ENCODE measurements at places on chromosomes 6 and 20.
A peak's percentile ranks its signal among the peaks of the same experiment; 100 is the strongest.

DNA sequence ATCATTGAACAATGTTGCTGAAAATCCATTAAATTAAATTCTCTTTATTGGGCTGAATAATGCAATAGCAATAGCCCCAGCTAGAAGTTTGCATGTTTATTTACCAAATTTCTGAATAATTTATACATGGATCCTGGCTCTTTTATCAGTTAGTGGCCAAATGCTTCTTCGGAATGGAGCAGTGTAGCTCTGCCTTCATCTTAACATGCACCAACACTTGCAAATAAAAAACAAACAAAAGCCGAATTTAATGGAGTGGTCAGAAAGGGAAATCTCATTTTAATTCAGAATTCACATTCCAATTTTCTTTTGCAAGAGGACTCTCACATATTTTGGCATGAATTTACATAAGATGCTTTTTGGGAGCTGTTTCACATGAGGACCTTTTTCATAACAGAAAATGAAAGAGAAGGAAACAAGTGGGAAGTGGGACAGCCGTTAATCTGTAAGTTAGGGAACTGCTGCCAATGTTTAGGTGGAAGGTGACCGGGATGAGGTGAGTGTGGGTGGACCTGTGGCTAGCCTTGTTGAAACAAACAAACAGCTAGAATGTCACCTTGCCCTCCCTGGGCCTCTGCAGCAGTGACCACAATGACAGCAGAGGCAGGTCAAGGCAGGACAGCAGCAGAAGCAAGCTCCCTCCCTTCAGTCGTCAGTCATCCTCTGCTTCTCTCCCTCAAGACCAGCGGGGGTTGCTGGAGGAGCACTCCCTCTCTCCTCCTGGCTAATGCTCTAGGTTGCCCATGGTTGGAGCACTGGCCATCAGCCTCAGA lies 73.2 kb downstream of the INSM1 start:
- DNase-seq = no peak

- peak; percentile 17 for DNase-seq
Observed at GRCh38 chr20:12166053-12166717, 248.5 kb downstream of the BTBD3 start.

DNA sequence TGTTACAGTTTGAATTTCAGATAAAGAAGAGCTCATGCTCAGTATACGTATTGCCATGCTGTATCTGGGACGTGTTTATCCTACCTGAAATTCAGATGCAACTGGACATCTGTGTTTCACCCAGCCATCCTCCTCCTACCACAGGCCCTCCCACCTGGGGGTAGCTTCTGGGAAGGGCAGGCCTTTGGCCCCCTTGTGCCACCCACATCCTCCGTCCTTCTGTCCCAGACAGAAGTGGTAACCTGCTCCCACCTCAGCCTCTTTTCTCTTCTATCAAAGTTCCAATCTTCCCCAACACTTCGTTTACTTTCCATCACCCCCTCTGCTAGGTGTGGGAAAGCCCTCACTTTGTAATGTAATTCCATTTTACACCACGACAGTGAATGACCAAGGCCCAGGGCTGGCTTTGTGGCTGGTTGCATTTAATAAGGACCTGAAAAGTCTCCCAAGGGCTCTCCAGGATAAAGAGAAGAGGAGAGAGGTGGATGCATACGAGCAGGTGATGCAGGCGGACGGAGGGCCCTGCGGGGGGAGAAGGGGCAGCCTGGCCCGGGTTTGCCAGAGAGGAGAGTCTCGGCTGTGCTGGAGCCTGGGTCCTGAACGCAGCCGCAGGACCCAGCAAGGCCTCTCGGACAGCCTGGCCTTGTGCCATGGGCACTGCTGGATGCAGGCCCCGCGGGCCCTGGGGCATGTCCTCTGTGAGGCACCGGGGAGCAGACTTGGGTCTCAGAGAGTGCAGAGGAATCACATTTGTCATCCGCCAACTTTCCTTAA lies 98.4 kb downstream of the PSMB1 start:
- DNase-seq = no peak

DNA sequence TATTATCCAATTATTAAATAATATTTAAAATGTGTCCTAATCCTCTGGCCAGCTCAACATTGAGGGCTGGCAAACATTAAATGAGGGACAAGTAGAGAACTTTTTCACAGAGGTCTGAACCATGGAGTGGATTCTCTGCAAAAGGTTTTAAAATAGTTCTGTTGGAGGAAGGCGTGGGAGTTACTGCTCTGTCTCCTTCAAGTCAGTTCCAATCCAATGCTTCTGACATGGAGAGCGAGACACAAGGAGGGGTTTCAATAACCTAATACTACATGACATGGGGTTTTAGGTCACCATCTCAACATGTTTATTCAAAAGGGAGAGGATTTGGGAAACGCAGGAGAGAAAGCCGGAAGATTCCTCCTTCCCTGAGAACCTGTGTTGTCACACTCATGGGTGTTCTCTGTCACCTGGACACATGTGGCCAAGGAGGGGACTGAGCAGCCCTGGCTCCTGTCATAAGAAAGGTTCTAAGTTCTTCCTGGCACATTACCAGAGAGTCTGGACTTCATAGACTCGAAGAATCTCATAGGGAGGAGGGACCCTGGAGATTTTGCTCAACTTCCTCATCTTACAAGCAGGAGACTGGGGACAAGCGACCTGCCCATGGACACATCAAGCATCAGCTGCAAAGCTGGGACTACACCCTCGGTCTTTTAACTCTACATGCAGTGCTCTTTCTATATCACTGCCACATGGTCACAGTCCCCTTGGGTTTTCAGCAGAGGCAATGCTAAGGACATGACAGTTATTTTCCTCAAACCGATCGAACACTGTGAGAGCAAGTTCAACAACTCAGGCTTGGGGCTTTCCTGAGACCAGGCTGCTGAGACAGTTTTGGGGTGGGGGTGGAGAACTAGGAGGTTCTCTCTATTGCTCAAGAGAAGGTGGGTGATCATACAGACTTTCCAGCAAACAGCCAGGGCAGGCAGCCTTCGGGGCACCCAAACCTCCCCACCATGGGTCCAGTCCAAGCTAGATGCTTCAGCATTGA lies 38.6 kb downstream of the PRDM1 start:
- DNase-seq = no peak

DNA sequence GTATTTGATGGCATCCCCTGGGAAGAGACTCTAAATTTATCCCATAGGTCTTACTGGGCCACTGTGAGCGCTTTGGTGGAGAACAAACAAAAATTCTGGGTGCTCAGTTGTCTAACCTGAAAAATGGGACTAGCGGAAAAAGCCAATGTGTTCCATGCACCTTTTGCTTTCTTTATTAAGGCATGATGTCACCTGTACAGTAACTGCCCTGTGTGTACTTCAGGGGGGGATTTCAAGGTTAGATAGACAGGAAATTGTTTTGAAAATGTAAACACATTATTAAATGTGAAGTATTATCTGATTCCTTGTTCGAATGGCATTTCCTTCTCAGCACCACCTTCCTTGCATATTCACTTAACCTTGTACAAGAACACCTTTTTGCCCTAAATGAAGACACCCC lies 1.2 kb upstream of the EDN1 start:
- no peak for DNase-seq

GRCh38 chr6:126170978-126171382 lies 168.9 kb upstream of the CENPW start:
- no peak for DNase-seq

- DNase-seq = no peak
Observed at GRCh38 chr6:167707686-167708500, 118.8 kb upstream of the AFDN start.

GRCh38 chr20:33843854-33844253 lies 32.7 kb downstream of the CHMP4B start:
- no peak for DNase-seq

DNA sequence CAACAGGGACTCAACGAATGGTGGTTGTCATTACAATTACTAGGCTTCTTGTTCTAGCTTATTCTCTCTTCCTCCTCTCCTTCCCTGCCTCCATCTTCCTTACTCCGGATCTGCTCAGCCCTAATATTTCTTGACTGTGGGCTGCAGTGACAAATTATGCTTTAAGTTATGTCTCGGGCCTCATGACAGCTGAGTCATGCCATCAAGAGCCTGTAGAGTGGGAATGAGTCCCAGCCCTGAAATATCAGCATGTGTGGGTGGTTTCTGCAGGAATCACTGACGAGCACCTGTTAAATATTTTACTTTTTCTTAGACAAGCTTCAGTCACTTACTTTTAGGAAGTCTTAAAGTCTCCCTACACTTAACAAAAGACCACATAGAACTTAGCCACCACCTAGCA lies 83.1 kb upstream of the CBLN4 start:
- DNase-seq = no peak

GRCh38 chr6:116156405-116157326 lies 30.7 kb upstream of the COL10A1 start:
- no peak for DNase-seq

DNA sequence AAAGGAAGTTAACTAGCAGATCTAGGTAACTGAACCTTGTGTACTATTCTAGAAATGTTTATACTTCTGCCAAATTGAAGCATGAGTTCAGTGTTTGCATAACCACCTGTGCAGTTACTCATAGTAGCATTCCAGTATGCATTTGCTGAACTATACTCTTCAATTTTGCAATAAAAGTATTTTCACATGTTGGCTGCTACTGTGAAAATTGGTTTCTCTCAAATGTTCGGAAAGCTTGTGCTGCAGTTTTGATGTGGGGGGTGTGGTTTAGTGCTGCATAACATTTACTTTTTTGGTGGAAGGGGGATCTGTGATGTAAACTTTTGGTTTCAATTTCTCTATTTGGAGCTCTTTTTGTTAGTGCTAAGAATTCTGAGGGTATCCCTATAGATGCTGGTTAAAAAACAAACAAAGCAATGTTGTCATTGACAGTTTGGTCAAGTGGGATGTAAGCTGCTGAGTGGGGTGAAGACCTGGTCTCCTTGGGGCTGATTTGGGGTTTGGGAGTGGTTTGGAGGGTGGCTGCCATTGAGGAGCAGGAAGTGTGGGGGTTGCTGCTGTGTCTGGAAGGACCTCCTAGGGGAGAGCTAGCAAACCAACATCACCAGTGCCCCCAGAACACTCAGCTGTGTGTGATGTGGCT lies 87.8 kb downstream of the CARMIL1 start:
- DNase-seq = no peak

- peak; percentile 77 for DNase-seq
Observed at GRCh38 chr6:159968295-159969203, at the start of gene IGF2R. IGF2R (plus strand) TSS chr6:159969082; CDS start chr6:159969247, 165 bp downstream.

DNA sequence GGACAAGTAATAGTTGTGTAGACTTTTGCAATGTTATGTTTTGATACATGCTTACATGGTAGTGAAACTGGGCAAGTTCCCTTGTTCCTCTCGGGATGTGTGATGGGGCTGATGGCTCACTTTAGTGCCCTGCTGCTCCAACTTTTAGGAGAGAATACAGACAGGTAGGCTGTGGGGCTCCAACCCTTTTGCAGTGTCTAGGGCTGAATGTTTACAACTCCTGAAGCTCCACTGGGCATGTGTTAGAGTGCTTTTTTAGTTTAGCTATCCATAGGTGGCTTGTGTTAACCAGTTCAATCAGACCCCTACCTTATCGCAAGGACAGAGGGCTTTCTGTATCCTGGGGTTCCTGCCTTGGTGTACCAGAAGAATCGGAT lies 33.8 kb downstream of the SERPINB6 start:
- no peak for DNase-seq

GRCh38 chr20:25360631-25361286 lies 29.9 kb downstream of the ABHD12 start:
- no peak for DNase-seq

DNA sequence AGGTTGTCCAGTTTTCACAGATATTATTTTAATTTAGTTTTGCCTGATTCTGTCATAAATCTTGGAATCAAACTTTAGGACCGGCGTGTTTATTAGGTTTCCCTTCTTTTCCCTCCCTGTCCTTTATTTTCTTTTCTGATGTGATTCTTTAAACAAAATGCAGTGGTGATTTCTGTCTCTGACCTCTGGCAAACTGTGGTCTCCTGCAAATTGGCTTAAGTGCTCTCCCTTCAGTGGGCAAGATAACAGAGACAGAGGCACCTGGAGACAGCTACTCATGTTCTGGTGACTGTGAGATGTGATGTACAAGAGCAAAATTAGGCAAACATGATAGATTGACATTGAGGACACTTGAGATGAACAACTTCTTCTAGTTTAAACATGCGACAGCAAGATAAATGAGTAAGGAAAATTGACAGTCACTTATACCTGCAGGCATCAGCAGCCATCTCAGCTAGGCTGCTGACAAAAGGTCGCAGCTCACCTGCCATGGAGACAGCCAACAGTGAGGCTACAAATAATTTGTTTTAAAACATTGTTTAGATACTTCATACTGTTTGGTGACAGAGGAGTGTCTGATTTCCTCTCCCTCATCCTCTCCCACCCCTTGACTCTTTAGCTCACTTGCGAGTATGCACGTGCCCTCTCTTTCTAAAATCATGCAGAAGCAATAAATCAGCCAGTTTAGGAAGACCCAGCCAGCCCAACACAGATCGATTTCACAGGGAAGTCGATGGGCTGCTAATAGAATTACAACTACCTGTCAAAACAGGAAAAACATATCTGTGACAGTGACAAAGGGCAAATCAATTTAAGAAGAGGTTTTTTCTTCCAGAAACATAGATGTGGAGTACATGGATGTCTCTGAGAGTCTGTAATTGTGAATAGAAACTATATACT lies 63.4 kb upstream of the MAP3K7 start:
- DNase-seq = no peak

- DNase-seq = no peak
Observed at GRCh38 chr20:58717278-58718091, 24.9 kb downstream of the NPEPL1 start.

DNA sequence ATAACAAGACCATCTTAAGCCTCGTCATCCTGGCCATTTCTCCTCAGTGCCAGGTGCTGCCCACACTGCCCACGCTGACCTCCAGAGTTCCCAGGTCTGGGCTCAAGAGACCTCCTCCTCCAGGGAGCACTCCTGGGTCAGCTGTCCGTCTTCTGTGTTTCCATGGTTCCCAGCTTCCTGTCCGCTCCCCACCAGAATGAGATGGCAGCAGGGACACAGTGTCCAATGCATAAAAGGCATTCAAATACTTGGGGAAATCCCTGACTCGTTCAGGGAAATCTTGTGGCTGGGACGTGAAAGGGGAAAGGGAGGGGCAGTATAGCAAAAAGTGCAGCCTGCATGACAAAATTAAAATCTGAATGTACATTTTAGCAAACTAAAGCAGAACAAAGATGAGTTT lies 54.3 kb downstream of the SLC23A2 start:
- no peak for DNase-seq

- no peak for DNase-seq
Observed at GRCh38 chr6:134750669-134751068, 199.2 kb downstream of the ALDH8A1 start.

DNA sequence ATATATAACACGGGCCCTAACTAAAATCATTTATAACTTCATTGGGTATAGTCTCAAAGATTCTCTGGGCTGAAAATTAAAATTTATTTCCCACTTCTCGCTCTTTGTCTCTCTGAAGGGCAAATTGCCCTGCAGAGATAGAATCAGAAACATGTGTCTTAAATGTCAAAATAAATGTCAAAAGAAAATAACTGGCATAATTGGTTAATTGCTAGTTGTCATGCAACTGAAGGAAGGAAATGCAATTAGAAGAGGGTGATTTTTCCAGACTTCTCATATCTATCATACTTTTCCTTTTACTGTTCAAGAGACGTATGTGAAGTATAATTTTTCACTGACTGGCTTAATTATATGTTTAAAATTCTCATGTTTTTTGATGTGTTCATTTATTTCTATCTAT lies 80.3 kb upstream of the HMGCLL1 start:
- no peak for DNase-seq
